ELR (cell line): ENCODE measurements at places on chromosomes 12 and 14.
A peak's percentile ranks its signal among the peaks of the same experiment; 100 is the strongest.

- DNase-seq, result no peak
These were observed 250.0 kb downstream of the GLT1D1 start for GRCh38 chr12:129103231-129103630.

DNA sequence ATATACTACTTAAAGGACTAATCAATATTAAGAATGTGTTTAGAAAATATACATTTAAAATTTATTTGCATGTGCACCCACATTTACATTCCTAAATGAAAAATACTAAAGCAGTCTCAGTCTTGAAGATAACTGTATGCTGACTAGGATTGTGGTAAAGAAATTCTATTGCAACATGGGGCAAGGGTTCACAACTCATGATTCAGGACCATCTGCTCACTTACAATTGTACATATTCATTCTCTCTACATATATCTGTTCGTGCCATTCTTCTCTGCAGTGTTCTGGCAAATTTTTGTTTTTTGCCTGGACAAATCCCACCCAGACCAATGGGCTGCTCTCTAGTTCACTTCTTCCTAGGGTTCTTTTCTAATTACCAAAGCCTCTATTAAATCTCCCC lies 417.2 kb upstream of the NOVA1 start:
- DNase-seq, result peak; percentile 3

- DNase-seq, result no peak
These were observed 56.6 kb upstream of the SCN8A start for GRCh38 chr12:51534216-51535074.

DNA sequence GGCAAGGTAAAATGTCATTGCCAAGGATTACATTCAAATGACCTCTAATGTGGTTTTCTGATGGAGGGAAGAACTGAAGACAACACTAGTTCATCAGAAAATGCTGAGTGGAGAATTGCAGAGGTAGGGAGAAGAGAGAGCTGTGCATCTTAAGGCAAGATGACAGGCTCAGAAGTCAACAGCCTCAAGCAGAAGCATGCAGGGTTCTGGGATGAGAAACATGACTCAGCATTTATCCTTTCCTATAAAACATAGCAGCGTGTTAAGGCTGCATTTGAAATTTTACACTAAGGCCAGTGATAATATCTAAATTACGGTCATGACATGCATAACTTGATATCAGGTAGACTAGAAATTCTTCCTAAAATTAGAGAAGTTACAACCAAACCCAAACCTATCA lies 53.7 kb upstream of the DYRK2 start:
- DNase-seq, result peak; percentile 1

DNA sequence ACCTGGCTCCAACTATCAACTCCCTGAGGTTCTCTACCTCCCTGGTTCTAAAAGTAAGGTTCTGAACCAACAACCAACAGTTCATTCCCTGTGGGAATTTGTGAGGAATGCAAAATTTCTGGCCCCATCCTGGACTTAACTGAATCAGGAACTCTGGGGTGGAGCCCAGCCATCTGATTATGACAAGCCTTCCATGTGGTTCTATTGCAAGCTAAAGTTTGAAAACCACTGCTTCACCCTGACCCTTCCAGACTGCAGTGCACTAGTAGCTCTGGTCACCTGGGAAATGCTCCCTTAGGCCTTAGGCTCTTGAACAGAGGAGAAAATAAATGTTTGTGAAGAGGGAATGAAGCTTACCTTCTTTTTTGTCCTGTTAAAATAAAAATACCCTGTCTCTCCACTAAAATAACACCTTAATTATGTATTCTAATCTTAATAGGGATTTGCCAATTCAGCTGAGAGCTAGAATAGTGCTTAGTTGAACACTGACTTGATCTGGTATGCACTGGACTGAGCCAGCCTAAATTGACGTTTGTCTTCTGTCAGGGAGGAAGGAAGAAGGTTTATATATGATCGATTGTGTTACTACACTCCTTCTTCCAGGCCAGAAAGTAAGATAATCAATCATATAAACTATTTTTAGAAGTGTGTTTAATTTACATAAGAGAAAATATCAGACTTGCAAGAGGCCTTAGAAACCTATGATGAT lies 39.1 kb upstream of the DDHD1 start:
- DNase-seq, result no peak

GRCh38 chr14:95304342-95304741 lies 15.4 kb downstream of the CLMN start:
- no peak for DNase-seq

DNA sequence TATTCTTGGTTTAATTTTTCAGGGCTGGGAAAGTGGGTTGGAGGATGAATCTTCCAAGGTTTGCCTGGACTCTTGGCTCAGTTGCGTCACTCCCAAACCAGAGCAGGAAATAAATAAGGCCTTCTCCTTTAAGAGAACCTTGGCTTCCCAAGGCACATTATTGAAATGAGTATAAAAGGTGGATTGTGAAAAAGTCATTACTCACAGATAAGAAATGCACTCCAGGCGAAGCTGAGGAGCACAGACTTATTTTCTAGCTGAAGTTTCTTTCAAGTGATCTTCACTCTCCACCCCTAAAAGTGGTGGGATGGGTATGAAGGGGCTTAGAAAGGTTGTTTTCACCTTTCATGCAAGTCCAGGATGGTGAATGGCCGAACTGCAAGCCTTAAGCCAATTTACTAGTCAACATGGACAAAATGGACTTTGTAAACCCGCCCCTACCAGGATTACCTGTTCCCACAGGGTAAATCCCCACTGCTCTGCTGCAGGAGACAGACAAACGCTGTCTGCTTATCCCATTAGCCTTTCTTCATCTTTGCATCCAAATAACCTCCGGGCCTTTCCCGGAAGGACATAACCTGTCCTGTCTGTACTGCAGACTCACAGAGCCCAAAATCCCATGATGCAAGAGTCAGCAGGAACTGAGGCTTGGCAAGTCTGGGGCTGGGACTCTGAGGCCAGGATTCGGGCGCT lies 207.6 kb downstream of the BCL11B start:
- DNase-seq, result no peak

DNA sequence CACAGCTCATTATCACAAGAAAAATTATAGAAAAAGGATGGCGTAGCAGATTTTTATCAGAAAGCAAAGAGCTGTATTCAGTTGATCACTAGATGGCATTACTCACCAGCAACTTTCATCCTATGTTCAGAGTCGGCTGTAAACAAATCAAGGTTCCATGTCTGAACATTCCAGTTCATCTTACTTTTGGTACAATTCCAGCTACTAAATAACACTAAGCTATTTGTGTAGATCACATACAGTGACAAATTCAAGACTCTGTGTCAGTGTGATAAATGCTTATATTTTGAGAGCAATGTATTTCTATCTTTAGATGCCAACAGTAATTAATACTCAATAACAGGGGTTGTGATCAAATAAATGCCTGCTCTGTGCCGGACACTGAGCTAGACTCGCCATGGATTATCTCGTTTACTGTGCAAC lies 30.1 kb downstream of the NRDE2 start:
- peak; percentile 61 for DNase-seq

DNA sequence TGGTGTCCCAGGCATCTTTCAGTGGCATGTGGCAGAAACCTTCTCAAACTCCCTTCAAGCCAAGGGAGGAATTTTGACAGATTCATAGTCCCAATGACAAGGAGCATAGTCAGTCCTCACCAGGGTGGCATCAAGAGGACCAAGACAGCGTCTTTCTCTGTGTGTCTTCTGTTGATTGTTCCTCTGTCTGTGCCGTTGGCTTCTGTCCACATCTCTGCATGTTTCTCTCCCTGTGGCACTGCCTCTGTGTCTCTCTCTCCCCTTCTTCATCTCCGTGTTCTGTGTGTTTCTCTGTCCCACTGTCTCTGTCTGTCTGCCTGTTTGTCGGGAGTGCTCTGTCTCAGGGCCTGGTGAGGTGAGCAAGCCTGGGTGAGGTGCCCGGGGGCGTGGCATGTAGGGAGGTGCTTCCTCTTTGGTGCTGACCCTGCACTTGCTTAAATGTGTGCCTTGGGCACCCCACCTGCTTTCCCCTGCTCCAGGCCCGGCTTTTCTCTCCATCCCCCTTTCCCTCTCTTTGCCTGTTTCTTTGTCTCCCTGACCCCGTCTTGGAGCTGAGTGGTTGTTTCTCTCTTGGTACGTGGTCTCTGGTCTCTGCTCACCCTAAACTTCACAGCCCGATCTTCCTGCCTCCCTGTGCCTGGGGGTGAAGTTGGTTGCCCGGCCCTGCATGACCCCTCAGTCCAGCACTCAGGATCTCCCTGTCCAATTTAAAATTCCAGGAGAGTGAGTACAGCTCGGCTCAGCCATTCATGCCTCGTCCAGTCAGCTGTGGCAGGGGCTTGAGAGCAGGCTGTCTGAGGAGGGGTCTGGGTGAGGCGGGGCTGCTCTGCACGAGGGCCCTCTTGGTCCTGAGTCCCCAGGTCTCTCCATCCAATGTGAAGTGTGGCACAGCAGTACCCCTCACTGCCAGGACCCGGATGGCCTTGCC lies 28.5 kb downstream of the JDP2 start:
- no peak for DNase-seq

GRCh38 chr12:12365446-12365802 lies 8.5 kb downstream of the BORCS5 start:
- DNase-seq, result no peak

- DNase-seq, result no peak
These were observed 52.8 kb upstream of the SLC2A13 start for GRCh38 chr12:40158592-40159111.

- no peak for DNase-seq
These were observed 7.8 kb downstream of the FOXA1 start for GRCh38 chr14:37587131-37587803.

DNA sequence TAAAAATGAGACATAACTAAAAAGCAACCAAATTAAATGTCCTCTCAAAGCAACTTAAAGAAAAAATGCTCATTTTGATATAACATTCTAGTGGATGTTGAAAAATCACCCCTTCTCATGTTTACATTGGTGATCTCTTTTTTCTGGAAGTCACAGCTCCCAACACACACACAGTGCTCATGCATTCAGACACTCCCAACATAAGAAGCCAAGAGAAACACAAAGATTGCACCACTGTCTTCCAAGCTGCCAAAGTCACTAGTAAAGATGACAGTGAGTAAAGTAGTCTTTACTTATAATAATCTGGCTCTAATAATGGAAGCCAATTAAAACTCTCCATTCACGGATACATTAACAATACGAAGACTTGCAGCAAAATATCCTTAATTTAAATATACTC lies 218.4 kb downstream of the NTF3 start:
- DNase-seq, result no peak

- DNase-seq, result no peak
These were observed 136.5 kb upstream of the CPSF6 start for GRCh38 chr12:69102856-69103255.

DNA sequence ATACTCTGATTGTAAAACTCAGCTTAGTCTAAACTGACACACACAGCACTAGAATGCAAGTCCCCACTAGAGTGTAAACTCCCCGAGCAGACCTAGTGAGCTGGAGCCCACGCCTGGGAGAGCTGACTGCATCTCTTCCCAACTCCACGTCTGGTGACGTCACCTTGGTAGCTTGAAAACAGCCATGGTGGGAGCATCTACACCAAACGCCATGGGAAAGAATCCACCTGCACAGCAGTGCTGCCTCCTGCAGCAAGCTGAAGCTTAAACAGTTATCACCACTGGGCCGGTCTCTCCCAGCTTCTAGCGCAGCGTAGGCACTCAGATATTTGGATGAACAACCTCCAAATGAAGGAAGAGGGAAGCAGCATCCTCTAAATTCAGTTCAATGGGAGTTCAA lies 4.3 kb upstream of the PAPLN start:
- DNase-seq, result no peak

DNA sequence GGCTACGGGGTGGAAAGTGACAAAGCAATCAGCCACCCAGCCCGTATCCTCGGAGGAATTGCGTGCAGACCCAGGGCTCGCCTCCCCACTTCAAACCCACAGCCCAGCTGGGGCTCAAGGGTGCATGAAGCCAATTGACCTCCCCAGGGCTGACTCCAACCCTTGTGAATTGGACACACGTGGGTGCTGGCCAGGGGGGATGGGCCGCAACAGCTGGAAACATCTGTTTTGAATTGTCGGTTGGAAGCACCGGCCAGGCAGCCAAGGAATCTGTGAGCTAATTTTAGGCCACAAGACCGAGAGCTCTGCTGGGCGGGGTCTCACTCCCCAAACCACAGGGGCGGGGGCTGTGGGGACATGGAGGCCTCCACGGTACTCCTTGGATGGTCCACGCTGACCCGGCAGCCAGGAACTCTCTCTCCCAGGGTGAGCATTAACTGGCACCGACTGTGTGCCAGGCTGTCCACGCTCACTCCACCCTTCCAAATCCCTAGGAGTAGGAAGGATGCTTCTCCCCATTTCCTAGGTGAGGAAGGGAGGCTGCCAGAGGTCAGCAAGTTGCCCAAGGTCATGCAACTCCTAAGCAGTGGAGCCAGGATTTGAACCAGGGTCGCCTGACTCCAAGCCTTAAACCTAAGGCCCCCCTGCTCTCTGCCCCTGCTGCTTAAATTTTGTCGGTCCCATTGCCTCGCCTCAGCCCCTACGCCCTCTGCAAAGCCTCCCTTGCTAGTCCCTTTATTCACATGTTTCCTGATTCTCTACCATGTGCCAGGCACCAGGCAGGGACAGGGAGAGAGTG lies 11.9 kb upstream of the TMEM119 start:
- DNase-seq, result no peak

DNA sequence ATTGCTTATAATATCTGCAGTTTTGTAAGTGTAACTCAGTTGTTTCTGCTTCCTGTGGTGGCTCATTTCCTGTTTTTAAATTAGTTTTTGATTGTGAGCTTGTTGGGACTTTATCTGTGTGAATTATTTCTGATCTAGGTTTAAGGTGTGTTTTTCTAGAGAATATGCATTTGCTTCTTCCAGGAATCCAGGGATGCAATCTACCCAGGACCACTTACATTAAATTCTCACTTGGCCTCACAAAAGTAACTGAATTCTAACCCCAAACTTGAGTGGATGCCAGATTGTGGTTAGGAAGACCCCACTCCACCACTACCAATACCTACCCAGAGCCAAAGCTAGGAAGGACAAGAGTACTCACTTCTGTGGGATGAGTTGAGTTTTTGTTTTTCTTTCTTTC lies 11.9 kb downstream of the STYX start:
- DNase-seq, result no peak

DNA sequence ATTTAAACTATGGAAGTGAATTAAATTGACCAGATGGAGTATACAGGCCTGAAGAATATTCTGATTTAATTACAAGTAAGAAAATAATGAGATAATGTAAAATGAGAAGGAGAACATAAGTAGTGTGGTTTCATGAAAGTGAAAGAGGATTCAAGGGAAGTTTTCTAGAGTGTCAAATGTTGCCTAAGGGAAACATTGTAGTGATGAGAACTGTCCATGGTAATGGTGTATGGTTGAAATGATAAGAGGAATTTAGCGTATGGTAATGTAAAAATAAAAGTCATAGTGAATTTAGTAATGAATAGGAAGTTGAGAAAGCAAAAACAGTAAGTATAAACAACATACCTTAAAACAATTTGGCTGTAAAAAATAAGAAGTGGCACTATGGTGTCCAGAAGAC lies 1954.6 kb upstream of the FLRT2 start:
- no peak for DNase-seq
